Vagina (tissue), 2 donors: ENCODE measurements at places on chromosomes 1 and 21.

DNA sequence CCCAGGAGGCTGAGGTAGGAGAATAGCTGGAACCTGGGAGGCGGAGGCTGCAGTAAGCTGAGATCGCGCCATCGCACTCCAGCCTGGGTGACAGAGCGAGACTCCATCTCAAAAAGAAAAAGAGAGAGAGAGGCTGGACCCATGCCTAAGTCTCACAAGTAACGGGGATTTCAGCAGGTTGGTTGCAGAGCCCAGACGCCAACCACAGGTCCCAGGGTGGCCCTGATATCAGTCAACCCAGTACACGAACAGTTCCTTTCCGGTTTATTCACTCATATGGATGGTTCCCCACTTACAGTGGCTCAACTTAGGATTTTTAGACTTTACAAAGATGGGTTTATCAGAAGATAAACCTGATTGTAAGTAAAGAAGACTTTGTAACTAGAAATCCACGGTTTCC lies 40.9 kb downstream of the CLSTN1 start:
- no peak for DNase-seq

GRCh38 chr1:31593770-31594632 lies 17.7 kb downstream of the TINAGL1 start:
- DNase-seq, result no peak

DNA sequence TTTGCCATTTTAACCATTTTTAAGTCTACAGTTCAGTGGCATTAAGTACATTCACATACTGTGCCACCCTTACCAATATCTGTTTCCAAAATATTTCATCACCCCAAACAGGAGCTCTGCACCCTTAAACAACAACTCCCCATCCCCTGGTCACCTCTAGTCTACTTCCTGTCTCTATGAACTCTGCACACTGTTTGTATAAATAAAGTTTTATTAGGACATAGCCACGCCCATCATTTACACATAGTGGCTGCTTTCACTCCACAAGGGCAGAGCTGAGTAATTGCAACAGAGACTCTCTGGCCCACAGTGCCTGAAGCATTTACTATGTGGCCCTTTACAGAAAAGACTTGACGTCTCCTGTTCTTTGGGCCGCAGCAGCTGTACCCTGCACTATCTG lies 30.1 kb downstream of the KCNAB2 start:
- DNase-seq, result no peak

DNA sequence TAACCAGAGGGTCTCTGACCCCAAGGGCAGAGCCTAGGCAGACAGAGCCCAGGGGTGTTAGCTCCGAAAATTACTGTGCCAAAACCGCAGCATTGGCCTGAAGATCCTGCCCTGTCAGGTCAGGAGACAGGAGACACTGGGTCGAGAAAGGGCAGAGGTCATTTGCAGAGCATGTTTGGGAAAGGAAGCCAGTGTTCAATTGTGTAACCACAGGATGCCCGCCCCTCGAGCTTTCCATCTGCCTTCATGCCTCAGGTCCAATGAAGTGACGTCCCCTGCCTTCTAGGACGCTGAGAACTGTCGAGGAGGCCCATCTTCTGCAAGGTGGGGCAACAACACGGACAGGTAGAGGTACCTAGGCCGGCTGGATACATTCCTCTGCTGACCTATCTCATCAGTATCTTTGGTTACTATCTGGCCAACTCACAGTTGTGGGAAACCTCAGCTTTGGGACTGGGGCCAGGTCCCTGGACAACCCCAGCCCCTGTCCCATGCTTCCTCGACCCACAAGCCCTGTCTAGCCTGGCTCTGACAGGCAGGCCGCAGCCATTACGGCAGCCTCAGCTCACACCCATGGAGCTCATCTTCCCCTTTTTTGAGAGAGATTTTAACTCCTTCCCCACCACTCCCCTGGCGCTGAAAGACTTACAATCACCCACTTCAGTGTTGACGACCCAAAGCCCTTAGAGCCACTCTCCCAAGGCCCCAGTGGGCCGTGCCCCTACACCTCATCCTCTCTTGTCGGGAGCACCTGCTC lies 1.3 kb downstream of the ARL8A start:
- no peak for DNase-seq

- DNase-seq, result no peak
Observed at GRCh38 chr1:236830560-236830959, 35.5 kb downstream of the MTR start.

DNA sequence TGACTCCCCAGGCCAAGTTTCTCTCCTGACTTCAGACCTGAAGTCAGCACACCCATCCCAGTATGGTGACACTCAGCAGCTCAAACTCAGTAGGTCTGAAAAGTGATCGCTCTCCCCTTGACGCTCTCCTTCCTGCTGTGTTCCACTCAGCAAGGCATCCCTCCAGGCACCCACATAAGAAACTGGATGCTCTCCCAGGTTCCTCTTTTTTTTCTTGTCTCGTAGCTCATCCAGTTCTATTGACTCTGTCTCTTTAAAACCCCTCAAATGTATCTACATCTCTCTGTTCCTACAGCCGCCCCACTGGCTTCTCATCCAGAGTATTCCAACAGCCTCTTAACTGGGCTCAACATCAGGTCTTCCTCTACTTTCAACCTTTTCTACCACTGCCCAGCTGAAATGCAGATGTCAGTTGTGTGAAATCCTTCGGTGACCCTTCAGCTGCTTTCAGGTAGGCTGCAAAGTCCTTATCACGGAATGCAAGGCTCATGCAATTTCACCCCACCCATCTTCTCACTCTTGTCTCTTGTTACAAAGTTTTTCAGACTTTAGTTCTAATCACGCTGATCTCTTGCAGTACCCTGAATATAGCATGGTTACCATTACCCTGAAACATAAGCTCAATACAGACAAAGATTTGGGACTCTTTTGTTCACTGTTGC lies 286.2 kb upstream of the POU3F1 start:
- DNase-seq, result no peak

- DNase-seq, result no peak
Observed at GRCh38 chr1:170010443-170010842, 64.1 kb downstream of the KIFAP3 start.

DNA sequence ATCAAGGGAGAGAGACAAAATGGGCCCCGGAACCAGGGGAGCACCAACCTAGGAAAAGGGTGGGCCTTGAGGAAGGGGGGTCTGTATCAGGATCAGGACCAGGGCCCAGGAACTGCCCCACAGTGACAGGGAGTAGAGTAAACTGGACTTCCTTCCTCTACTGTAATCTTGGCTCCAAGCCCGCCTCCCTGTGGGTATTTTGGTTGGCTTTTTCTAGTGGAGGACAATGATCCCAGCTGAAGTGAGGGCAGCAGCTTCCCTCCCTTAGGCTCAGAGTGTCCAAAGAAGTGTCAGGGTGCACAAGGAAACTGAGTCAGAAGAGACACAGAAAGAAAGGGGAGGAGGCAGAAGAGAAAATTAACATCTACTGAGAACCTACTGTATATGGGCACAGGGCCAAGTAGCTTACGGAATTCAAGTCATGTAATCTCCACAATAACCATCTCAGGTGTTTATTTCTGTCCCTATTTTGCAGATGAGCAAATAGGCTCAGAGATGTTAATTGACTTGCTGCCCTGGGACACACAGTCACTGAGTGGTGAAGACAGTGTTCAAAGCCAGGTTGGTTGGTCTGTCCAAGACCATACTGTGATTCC lies 4.8 kb downstream of the UBQLN4 start:
- no peak for DNase-seq

GRCh38 chr21:33848249-33848953 lies 67.2 kb downstream of the ATP5PO start:
- no peak for DNase-seq
